Activated T-helper 1 cell treated with Interleukin-2 at 50 U/mL for 16 hours (primary cell): ENCODE measurements at places on chromosomes 7 and 10.

DNA sequence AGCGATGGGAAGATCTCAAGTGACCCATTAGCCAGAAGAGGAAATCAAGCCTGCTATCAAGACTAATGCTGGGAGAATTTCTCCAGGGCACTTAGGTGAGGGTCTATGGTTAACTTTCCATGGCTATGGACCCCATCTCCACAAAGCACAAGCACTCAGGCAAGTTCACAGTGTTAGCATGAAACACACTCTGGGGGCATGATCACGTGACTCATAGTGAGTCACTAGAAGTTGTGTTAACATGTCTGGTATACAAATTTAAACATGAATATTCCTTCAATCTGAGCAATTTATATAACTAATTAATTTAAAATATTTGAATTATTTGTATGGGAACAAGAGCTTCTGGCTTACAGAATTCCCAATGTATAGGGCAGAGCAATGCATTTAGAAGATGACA, 131.8 kb downstream of the FAM204A start:
- no peak for DNase-seq

- no peak for DNase-seq
Measured at GRCh38 chr7:101159696-101160674, 5.4 kb downstream of the VGF start.

DNA sequence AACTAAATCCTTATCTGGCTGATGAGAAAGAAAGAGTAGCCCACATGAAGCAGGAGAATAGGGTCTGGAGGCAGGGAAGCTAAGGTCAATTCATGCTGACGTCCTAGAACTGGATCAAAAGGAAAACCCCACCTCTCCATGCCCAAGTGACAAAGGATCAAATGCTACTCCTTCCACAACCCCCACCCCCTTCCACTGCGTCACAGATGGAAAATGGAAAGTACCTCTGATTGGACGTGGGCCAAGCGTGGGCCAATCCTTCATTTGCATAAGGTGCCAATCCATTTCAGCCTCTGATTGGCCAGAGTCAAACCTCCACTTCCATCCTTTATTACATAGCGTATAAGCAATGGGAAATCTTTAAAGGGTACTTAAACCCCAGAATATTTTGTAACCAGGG, 431.3 kb upstream of the ETV1 start:
- no peak for DNase-seq

GRCh38 chr7:47739301-47739875, 157.5 kb upstream of the TNS3 start:
- DNase-seq = no peak

- DNase-seq = no peak
Measured at GRCh38 chr7:44097064-44097932, 6.8 kb upstream of the AEBP1 start.

- DNase-seq = no peak
Measured at GRCh38 chr10:90031776-90032175, 330.4 kb downstream of the KIF20B start.

GRCh38 chr10:30662814-30663213, 33.3 kb upstream of the LYZL2 start:
- DNase-seq = no peak

DNA sequence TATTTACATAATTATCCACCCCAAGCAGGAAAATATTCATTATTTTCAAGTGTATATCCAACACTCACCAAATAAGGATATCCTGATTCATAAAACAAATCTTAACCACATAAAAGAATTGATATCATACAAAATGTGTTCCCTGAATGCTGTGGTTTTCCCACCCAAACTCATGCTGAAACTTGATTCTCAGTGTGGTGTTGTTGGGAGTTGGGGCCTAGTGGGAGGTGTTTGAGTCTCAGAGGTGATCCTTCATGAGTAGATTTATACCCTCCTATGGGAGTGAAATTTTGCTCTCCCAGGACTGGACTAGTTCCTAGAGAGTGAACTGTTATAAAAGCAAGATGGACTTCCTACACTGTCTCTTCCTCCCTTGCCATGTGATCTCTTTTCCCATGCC, 1028.3 kb downstream of the SORCS1 start:
- no peak for DNase-seq

GRCh38 chr10:4670737-4671136, 155.3 kb upstream of the AKR1E2 start:
- DNase-seq = no peak

- DNase-seq = no peak
Measured at GRCh38 chr10:103284170-103284569, 7.2 kb downstream of the INA start.

- DNase-seq = no peak
Measured at GRCh38 chr10:94038024-94038423, 44.3 kb downstream of the PLCE1 start.

GRCh38 chr10:8975535-8975934, 921.0 kb downstream of the GATA3 start:
- DNase-seq = no peak

- no peak for DNase-seq
Measured at GRCh38 chr7:144728551-144728950, 107.3 kb downstream of the TPK1 start.

GRCh38 chr10:102436312-102436711, 3.9 kb upstream of the CUEDC2 start:
- no peak for DNase-seq

- no peak for DNase-seq
Measured at GRCh38 chr10:77504196-77504872, 133.3 kb downstream of the KCNMA1 start.

DNA sequence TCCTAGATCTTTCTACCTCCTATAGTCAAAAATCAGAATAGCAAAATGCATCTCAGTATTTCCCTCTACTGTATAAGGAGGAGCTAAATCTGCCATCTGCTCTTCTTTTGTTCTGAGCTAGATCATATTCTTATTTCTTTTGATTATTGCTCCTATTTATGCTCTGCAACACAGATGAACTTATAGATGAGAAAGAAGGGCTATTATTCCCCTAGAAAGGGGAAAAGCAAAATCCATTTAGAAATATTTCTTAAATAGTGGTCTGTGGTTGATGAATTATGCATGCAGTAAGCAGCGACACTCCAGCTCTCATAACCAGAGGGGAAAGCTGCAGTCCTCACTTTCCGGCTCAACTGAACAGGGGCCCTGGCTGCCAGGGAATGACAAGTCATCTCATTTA, 207.3 kb upstream of the SORCS1 start:
- DNase-seq = no peak

DNA sequence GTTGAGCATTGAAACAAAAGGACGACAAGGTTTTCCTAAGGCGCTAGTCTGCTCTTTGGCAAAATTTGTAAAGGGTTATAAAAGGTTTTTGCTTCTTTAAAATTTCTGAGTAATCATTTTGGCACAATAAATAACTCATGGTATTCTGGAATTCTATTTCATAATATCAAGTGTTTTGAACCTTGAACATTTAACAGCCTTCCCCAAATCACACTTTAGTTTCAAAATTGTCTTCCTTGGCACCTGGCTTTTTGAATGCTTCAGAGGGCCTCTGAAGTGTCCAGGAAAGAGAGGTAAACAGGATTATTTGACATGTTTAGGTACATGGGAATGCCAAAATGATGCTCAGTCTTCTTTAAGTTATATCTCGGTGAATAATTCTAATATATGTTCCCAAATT, 220.8 kb downstream of the PHF14 start:
- DNase-seq = no peak

GRCh38 chr10:75568450-75569130, 137.2 kb downstream of the LRMDA start:
- DNase-seq = no peak

GRCh38 chr10:91907914-91908336, 1.4 kb downstream of the FGFBP3 start:
- no peak for DNase-seq

DNA sequence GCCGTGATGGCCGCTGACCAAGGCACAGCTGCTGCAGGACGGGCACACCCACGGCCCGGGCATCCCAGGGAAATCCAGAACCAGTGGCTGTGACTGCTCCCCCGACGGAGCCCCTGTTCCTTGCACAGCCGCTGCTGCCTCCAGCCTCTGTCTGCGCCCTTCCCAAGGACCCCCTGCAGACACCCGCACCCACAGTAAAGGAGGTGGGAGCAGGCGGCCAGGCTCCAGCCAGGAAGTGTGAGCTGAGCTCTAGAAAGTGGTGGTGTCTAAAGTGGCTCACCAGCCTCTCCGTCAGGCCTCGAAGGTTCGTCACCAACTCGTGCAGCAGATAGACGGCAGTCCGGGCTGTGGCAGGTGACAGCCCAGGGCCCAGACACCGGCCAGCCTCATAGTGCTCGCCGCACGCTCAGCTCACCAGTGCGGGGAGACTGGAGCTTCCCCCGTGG, 306.7 kb downstream of the DNAJB6 start:
- no peak for DNase-seq

DNA sequence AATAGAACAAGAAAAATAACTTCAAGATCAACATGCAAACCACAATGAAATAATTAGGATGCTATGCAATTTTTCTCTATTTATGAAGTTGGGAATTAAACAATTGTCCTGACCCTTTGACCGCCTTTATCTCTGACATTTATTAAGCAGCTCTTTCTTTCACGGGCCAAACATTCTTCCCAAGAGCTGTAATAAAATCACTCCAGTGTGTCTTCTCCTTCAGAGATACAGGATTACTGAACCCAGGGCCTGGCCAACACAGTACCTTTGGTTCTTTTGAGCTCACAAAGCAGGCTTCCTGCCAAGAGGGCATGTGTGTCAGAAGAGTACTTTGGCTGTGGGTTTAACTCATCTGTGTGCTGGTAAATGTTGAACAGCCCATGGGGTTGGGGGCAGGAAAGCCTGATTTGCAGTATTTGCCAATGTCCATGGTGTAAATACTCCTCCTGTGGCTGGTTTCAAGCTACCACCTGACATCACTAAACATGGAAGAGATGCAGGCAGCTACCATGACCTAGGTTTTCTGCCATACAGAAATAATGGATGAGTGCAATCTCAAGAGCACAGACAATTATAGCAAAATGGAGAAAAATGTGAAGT, 121.7 kb downstream of the FANK1 start:
- no peak for DNase-seq

GRCh38 chr7:5667391-5667790, 114.1 kb downstream of the RNF216 start:
- DNase-seq = no peak

DNA sequence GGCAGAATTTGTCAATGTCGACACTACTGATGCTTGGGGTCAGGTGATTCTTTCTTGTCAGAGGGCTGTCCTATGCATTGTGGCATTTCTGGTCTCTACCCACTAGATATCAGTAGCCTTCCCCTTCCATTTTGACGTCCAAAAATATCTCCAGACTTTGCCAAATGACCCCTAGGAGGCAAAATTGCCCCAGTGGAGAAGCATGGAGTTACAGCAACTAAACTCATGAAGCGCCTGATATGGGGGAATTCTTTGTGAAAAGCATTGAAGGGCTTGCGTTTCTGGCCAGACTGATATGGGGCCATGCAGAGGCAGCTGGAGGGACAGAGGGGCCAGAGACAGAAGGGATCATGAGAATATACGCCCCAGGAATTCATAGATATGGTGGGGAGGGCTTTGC, 43.6 kb downstream of the ADRB1 start:
- no peak for DNase-seq

DNA sequence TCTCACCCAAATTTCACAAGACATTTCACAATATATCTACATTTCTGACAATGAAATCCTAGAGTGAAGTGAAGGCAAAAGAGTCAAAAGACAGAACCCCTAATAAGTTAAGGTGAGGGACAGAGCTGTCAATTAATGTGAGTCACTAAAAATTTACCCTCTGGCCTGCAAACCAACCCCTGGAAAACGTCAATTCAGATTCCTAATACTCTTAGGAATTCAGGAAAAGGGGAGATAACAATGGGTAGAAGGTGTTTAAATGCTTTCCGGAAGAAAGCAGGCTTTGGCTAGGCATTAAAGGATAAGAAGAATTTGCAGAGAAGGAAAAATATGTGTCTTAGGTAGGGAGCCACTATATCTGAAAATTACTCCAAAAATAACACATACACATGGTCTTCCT, 299.6 kb downstream of the INHBA start:
- DNase-seq = no peak

GRCh38 chr10:50540826-50541122, 83.0 kb downstream of the SGMS1 start:
- DNase-seq = no peak

GRCh38 chr10:83648201-83648600, 491.1 kb upstream of the GHITM start:
- no peak for DNase-seq

DNA sequence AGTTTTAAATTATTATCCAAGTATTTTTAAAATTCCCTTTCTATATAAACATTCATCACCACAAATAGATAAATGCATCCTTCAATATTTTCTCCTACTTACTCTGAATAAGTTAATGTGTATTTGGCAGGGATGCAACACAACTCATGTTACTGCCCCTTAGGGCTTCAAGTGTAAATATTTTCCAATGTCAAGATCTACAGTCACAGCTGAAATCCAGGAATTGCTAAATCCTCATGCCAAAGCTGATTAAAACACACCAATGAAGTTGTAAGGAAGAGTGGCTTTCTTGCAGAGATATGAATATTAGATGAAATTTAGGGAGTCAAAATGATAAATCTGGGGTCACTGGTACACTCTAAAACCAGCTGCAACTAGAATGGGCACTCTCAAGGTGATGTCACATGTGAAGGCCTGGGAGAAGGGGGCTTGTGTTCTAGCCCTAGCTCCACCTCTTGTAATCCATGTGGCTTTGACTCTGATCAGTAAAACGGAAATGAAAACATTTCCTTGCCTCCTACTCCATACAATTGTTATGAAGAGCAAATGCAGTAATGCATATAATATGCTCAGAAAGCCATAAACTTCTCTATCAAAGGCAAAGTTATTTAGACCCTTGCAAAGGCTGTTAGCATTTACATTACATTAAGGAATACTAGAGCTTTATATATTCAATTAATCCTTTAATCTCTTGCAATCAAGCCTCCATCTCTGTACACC, 228.1 kb upstream of the NFE2L3 start:
- DNase-seq = no peak

GRCh38 chr7:4667776-4668509, 14.2 kb upstream of the FOXK1 start:
- no peak for DNase-seq

DNA sequence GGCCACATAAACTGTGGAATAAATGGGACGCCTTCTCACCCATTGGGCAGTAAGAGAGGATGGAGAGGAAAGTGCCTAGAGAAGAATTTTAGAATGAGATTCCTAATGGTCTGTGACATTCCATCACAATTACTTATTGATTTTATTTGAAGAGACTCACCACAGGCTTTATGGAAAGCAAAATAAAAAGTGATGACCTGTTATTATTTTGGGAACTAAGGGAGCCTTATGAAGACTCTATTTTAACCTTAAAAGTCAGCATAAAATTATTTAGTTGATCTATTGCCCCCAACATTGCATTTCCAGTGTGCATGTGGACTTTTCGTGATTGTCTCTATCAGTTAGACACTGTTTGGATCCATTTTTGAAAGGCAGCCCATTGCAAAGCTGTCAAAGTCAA, 107.5 kb downstream of the PCLO start:
- no peak for DNase-seq

DNA sequence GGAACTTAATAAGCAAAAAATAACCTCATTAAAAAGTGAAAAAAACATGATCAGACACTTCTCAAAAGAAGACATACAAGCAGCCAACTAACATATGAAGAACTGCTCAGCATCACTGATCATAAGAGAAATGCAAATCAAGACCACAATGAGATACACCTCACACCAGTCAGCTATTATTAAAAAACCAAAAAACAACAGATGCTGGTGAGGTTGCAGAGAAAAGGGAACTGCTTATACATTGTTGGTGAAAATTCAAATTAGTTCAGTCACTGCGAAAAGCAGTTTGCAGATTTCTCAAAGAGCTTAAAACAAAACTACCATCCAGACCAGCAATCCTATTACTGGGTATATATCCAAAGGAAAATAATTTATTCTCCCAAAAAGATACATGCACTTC, 513.3 kb downstream of the MDFIC start:
- DNase-seq = no peak
